ENCODE measurements at places on chromosomes 12 and 14. TPM values are rescaled to one million over a fixed set of nuclear protein-coding genes. Genes with fewer than 3 reads are reported as not detected.

SMCO2 gene
- total RNA-seq, result not detected

TTC6 gene
- 2.5 TPM for total RNA-seq

FBXL14 gene
- total RNA-seq, result 23.3 TPM

RNU7-1 gene
- total RNA-seq, result not detected

MSI1 gene
- total RNA-seq, result 2.6 TPM

ATP5MC2 gene
- total RNA-seq, result 318 TPM

NFE2 gene
- total RNA-seq, result 0.58 TPM

SYCP3 gene
- 0.32 TPM for total RNA-seq

PPM1H gene
- total RNA-seq, result 73.4 TPM

FLVCR2 gene
- total RNA-seq, result 8.7 TPM

CCDC197 gene
- total RNA-seq, result not detected

MCRS1 gene
- total RNA-seq, result 64.5 TPM

RASAL1 gene
- total RNA-seq, result 0.92 TPM

DNA sequence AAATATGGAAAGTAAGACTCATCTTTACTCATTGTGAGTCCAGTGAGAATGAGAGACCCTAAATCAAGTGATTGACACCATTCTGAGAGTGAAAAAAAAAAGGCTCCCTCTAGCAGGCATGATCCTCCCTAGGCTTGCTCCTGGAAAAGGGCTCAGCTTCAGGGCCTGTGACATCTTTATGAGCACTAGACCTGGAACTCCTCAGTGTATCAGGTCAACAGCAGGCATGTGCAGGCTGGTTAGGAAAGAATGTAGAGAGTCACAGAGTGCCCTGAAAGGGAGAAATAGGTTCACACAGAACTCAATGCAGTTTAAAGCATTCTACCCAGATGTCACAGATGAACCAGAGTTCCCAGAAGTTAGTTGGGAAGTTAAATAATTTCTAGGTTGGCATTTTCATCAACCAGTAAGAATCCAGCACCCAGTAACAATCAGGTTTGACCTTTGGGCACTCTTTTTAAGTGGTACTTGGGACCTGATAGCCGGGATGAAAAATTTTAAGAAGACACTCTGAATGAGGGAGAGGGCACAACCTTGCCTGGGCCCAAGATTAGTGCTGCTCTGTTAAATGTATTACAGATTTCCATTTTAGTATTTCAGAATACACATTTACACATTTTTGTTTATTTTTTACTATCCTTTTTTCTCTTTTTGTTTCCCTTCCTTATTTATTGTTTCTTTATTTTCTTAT lies 828.8 kb downstream of the C12orf50 start:
- no peak for DNase-seq

DNA sequence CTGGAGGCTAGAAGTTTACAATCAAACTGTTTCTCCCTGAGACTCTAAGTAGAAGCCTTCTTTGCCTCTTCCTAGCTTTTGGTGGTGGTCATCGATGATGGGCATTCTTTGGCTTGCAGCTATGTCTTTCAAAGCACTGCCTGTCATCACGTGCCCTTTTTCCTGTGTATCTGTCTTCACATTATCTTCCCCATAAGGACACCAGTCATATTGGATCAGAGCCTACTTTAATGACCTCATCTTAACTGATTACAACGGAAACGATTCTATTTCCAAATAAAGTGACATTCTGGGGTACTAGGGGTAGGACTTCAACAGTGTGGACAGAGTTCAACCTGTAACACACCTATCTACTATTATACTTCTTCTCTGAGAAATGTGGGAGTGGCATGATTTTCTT lies 31.1 kb upstream of the IFNG-AS1 start:
- DNase-seq, result no peak

DNA sequence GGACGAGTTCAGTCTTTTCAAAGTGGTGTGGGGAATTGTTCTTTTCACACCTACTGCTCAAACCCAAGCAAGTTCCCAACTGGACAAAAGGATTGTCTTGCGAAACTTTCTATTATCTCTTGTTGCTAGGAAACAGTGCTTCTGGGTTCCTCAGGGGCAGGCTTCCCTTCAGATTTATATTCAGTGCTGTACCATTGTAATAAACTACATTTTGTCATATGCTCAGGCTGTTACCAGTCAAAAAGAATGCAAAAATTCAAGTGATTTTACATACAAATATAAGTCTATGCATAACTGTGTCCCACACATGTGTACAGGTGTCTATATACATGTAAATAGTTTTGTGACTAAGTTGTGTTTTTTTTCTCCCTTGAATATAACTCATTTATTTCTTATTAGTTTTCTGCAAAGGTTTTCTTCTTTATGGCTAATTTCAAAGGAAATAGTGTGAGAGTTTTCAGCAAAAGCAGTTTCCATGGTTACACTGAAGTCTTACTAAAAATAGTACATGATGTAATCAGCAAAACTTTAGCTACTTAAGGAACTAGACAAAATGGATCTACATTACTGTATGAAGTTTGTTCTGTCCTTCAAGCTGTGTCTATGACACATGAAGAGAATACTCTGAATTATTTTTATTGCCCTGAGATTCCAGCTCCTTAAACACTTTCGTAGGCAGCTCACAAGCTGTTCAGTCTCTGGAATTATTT lies 430.2 kb upstream of the TMPO start:
- DNase-seq, result no peak

DNA sequence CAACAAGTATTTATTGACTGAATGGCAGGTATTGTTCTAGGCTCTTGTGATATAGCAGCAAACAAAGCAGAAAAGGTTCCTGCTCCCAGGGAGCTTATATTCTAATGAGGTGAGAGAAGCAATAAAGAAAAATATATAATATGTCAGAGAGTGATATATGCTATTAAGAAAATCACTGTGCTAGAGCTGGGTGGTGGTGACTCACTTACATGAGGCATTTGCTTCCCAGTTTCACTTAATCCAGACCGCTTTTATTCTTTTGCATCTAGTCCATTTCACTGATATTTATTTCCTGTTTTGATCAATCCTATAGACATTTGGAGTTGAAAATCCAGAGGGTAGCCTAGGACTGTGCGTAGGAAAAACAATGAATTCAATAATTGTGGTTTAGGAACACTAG lies 17.5 kb downstream of the TRHDE start:
- no peak for DNase-seq

DNA sequence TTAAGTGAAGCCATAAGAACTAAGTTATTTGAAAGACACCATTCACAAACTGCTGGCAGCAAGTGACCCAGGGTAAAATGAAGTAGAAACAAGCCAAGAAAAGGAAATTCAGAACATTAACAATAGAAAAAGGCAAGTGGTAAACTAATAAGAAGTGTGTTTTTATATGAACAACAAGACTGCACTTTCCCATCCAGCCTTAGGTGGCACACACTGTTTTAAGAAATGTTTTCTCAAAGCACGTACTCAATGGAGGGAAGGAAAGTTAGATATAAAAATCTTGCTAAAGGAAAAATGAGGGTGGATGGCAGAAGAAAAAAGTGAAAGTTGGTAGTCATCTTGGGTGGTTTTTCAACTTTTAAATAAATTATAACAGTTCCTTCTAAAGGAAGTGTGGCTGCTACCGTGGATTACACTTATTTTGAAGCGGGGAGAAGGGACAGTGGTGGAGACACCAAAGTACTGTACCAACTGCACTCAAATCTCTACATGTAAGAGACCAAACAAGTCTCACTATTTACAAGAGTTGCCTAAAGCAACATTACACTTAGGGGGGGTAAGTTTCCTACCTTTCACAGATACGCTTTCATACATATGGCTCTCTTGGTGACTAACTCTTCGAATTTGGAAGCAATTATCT lies 58.8 kb downstream of the SEL1L start:
- DNase-seq, result no peak

- peak; percentile 84 for DNase-seq
Observed at GRCh38 chr14:88562831-88563686, at the start of gene ZC3H14. Gene ZC3H14 (plus strand): TSS chr14:88563037. CDS start chr14:88563134, 97 bp downstream.

- DNase-seq, result no peak
Observed at GRCh38 chr14:20494935-20495766, 10.2 kb upstream of the RNASE10 start.

- no peak for DNase-seq
Observed at GRCh38 chr12:29152981-29153630, 4.0 kb downstream of the FAR2 start.

DNA sequence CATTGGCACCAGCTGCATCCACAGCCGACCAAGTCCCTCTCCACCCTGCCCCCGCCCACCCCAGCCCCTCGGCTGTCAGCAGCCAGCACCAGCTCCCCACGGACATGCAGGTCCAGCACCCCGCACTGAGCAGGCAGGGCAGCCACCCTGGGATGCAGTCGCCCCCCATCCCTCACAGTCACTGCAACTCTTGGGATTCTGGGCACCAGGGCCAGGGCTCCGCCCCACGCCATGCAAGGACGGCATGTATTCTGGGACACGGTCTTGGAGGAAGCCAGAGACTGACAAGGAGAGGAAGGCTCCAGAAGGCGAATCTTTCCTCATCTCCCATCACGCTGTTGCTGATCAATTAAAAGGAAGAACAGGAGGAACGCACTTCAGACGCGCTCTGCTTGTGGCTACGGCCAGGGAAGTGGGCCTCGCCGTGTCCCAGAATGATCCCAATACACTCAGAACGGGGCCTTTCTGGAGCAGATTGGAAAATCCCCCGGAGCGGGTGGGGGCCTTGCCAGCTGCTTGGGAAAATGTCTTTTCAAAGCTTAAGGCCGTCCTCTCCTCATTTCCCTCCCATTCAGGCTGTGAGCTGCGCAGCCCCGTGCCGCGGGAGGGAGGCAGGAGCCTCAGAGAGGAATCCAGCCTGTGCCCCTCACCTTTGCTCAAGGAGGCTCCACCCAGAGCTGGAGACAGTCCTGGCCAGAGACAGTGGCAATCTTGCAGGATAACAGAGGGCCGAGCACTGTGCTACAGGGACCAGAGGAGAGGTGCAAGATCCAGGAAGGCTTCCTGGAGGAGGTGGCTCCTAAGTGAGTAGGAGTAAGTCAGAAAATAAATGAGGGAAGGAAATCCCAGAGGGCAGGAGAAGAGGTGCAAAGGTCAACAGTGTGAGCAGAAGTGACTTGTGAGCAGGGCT lies 54.1 kb upstream of the DIO3 start:
- no peak for DNase-seq

GRCh38 chr14:81352413-81352812 lies 47.7 kb downstream of the STON2 start:
- DNase-seq, result no peak

- DNase-seq, result no peak
Observed at GRCh38 chr12:34391771-34392581, 369.7 kb downstream of the ALG10 start.

DNA sequence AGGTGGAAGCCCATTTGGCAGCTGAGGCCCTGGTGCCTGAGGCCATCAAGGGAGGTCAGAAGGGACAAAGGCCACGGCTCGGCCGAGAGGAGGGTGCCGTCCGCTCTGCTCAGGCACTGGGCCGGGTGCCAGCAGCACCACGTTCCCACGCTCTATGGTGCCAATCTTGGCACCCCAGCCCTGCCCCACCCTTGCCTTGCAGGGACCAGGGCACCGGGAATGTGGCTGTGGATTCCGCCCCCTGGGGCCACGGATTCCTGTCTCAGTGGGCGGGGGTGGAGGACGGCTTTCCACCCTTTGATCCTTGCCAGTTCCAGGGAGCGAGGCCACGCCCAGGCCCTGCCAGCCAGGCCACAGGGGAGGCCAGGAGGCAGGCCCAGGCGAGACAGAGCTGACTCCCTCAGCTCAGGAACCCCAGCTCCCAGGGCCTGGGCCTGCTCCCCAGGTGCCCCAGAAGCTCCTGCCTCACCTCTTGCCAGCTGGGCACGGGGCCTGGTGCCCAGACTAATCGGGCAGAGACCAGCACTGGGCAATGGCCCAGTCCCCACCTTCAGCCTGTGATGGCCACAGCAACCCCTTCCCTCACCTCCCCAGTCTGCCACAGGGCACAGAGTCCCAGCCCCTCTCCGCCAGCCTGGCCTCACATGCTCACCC lies 26.4 kb upstream of the GPR132 start:
- DNase-seq, result peak; percentile 65

GRCh38 chr12:38838056-38838850 lies 67.1 kb downstream of the CPNE8 start:
- DNase-seq, result no peak

GRCh38 chr14:32345311-32345791 lies 16.3 kb downstream of the AKAP6 start:
- DNase-seq, result peak; percentile 16

- DNase-seq, result no peak
Observed at GRCh38 chr14:25944020-25944419, 653.8 kb downstream of the NOVA1 start.

GRCh38 chr14:101230851-101231550 lies 327.5 kb upstream of the RTL1 start:
- DNase-seq, result no peak

- no peak for DNase-seq
Observed at GRCh38 chr14:72552236-72552635, 341.7 kb downstream of the DPF3 start.

DNA sequence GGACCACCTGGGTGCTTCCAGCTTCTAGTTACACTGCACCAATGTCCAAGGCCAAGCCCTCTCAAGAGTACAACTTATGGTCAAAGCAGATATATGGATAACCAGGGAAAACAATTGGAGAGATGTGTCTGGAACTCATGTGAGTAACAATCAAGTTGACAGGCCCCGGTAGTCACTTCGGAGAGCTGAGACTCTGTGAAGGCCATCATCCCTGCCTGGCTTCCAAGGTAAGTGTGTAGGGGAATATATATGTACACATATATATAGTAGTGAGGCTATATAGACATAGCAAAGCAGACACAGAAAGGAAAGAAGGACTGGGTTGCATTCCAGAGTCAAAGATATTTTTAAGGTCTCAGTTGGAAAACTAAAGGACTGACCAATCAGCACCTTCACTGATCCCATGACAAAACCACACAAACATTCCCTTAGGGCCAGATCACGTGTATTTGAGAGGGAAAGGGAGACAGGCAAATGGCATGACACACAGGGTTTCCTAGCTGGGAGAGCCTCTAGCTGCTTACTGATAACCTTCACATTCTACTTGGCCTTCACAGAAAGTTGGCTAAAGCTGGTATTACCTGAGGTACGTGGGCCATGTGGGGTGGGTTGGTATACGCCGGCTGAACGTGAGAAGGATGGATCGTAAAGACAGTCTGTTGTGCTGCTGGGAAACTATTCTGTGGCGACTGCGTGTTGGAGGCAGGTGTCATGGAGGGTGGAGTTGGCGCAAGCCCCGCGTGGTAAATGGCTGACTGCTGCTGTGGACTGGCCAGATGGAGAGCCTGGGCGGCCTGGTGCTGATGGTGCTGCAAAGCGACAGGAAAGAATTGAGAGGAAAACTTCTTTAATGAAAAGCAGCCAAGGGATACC lies 50.0 kb downstream of the SH2B3 start:
- DNase-seq, result no peak

GRCh38 chr12:56574210-56574609 lies 52.6 kb downstream of the RBMS2 start:
- no peak for DNase-seq
